Regular cardiac myocyte (primary cell): ENCODE measurements at places on chromosomes 6 and 20. TPM values are rescaled to one million over a fixed set of nuclear protein-coding genes. Genes with fewer than 3 reads are reported as not detected.

Gene C20orf141
- total RNA-seq: not detected in 2 replicates

Gene GJA10
- not detected in 2 replicates for total RNA-seq

Gene ENPP3
- under 0.01 TPM in 2 replicates for total RNA-seq

Gene CDSN
- under 0.01 TPM in 1 of 2 replicates, not detected in the other for total RNA-seq

Gene DEFB124
- total RNA-seq: not detected in 2 replicates

Gene SRSF3
- 120 and 289 TPM in 2 replicates for total RNA-seq

Gene CCM2L
- under 0.01 TPM in 1 of 2 replicates, not detected in the other for total RNA-seq

Gene LPA
- under 0.01 TPM in 1 of 2 replicates, not detected in the other for total RNA-seq
